ENCODE measurements at places on chromosomes 16 and 17.

GRCh38 chr17:48869821-48870318 lies 22.7 kb upstream of the ATP5MC1 start:
- no peak for DNase-seq

GRCh38 chr17:41848788-41849187 lies 11.2 kb downstream of the KLHL10 start:
- DNase-seq, result no peak

DNA sequence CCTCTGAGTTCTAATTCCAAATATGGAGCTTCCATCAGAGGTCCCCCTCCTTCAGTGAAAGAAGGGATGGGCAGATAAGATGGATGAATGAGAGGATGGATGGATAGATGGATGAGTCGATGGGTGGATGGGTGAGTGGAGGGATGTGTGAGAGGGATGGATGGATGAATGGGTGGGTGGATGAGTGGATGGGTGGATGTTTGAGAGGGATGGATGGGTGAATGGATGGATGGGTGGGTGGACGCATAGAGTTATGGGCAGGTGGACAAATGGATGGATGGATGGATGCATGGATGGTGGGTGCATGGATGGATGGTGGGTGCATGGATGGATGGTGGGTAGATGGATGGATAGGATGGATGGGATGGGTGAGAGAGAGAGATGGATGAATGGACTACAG lies 69.0 kb downstream of the MGAT5B start:
- DNase-seq, result no peak

DNA sequence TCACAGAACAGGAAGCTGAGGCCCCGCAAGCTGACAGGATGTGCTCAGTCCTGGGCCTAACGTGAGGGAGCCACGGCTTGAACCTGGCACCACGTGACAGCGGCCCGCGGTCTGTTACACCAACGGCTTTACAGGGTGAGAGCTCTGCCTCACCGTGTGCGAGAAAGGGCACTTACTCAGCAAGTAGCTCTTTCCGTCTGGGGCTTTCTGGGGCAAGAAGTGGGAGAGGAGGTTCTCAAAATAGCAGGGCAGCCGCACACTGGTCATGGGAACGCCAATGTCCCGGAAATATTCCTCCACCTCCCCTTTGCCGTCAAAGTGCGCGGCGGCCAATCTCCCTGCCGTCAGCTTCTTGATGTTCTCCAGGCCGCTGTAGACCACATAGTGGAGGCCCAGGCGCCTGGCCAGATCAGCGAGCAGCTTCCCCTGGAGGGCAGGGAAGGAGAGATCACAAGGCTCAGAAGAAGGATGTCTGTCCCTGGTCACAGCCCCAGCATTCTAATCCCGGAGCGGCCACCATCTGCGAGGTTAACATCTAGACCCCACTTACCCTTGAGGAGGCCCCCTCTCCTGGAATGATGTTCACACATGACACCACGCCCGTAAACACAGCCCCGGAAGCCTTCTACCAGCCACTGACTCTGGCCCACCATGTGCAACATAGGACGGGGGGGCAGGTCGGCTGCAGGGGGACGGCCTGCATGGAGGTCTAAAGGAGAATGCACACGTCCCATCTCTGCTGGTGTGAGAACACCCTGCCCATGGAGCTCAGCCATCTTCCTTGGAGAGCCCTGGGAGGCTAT lies 8.2 kb downstream of the NMRAL1 start:
- DNase-seq, result peak; percentile 48

DNA sequence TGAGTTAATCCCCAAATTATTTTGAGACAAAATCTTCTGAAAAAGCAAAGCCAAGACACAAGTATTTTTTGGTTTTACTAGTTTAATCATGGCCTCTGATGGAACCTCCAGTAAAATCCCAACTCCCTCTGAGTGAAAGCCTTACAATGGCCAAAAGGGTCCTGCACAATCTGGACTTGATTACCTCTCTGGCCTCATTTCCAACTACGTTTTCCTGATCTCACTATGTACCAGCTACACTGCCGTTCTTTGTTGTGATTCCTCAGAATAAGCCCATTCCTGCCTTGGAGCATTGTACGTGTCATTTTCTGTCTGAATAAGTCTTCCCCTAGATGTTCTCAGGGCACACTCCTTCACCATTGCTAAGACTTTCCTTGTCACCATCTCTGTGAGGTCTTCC lies 37.3 kb downstream of the SPOP start:
- DNase-seq, result no peak

DNA sequence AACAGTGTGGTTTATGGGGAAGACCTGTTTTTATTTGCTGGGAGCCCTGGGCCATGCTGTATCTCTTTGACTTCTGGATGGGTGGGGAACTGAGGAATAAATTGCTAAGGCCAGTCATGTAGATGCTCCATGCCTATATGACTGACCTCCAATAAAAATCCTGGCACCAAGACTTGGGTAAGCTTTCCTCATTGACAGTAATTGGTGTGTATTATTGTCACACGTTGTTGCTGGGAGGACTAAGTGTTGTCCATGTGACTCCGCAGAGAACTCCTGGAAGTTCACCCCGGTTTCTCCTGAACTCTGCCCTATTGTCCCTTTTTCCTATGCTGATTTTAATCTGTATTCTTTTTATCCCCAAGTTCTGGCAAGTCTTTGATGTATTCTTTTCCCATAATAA lies 33.4 kb upstream of the USP22 start:
- DNase-seq, result no peak

- DNase-seq, result no peak
Observed at GRCh38 chr16:21263640-21264570, 14.2 kb downstream of the CRYM start.

GRCh38 chr16:84689111-84689510 lies 10.7 kb upstream of the USP10 start:
- DNase-seq, result no peak
